ENCODE measurements at places on chromosomes 12 and 14.
A peak's percentile ranks its signal among the peaks of the same experiment; 100 is the strongest.

- no peak for DNase-seq
Observed at GRCh38 chr12:89314060-89314761, 38.1 kb downstream of the DUSP6 start.

GRCh38 chr14:75274899-75275569, 3.6 kb upstream of the FOS start:
- no peak for DNase-seq

DNA sequence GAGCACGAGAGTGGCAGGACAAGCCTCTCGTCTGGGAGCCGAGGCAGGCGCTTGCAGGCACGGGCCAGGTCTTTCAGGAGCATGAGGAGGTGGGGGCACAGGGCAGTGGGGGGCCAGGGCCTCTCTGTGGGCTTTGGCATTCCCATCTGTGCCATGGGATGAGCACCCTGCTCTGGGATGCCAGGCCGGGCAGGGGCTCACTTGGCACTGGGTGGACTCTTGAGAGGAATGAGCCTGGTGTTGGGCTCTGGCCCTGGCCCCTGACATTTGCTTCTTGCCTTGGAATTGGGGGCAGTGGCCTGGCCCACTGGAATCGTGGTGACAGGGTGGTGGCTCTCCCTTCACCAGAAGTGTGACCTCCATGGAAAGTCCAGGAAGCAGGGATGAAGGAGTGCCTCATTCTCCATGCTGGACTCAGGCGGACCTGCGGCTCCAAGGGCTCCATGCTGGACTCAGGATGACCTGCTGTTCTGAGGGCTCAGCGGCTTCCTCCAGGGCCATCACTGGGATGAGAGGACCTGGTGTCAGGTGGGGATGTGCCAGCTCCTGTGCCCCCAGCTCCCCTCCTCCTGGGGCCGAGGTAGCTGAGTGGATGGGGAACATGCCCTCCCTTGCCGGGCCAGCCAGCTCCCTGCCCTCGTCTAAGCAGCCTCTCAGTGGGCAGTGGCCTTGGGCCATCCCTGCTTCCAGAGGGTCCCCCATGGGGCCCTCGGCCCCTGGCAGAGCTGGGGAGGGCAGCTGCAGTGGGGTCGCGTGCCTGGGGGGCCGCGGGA, 220.3 kb downstream of the KIF26A start:
- DNase-seq = peak; percentile 11

DNA sequence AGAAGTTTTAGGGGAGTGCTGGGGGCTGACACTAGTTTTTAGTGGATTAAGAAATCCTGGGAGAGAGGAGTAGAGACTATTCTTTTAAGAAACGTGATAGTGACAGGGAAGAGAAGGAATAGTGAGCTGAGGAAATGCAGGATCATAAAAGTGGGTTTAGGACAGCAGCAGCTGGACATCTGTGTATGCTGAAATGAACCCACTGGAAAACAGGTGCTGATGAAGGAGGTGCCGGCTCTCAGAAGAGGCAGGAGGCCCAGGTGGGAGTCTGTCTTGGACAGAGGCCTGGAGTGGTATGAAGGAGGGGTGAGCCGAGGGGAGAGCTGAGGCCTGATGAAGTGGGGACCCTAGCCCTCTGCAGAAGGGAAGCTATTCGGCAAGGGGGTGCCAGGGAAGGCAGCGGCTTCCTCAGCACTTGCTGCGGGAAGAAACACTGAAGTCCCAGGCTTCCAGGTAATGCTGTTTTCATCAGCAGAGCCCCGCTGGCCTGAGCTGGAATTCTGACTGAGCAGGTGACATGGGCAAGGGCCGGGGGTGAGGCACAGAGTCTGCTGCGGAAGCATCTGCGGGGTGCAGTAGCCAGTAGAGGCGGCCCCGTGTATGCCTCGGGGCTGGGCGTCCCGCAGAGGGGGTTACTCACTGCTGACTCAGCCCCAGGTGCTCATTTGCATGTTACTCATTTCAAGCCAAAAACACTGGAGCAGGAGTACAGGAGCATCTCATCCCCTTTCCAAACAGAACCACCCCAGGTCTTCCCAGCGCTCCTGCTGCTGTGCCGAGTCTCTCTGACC, 89.7 kb downstream of the TMCC3 start:
- DNase-seq = no peak

DNA sequence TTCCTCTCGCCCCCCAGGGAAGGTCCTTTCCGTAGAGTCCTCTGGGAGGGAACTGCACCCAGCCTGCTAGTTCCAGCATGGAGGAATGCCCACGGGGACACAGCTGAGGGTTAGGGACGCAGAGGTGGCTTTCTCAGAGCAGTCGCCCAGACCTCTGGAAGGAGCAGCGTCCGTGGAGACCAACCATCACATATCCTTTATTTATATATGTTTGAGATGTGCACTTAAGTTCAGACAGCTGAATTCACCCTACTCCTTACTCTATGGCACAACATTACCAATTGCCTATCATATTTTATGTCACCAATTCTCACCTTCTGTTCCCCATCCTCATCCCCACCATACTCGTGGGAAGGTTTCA, 305.6 kb upstream of the DIO3 start:
- no peak for DNase-seq

- peak; percentile 67 for DNase-seq
Observed at GRCh38 chr14:104795781-104796686, 486 bp upstream of the AKT1 start.

DNA sequence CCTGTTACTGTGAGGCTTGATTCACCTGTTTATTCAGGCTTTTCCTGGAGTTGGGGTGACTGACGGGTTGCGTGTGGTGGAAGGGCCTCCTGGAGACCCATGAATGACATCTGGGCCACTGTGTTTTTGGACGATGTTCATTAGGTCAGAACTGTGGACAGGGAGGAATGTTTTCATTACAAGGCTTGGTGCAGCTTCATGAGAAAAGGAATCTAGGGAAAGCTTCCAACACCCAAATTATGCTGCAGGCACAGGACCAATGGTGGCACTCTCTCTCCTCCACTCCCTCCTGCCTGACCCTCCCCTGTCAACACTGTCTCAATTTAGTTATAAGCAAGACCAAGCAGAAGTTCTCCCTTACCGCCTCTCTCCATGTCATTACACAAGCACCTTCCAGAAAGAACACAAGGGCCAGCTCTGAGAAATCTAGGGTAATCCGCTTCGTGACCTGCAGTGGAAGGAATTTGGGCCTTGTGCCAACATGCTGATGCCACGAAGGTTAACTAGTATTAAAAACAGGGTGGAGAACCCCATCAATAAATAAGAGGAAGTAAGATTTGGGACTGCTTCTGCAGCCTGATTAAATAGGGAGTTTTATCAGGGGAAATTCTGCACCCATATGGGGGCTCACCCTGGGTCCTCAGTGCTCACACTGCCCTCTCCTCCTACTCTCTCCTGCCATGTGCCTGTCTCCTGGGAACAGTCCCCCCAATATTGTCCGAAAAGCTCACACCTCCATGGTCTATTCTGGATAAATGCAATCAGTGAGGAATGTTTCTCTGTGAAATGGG, 200.3 kb downstream of the KTN1 start:
- no peak for DNase-seq

- DNase-seq = no peak
Observed at GRCh38 chr14:102196039-102196901, 56.6 kb downstream of the WDR20 start.

- no peak for DNase-seq
Observed at GRCh38 chr12:56517854-56518253, 3.8 kb upstream of the RBMS2 start.

GRCh38 chr12:115709540-115710011, 567.9 kb downstream of the MED13L start:
- no peak for DNase-seq

DNA sequence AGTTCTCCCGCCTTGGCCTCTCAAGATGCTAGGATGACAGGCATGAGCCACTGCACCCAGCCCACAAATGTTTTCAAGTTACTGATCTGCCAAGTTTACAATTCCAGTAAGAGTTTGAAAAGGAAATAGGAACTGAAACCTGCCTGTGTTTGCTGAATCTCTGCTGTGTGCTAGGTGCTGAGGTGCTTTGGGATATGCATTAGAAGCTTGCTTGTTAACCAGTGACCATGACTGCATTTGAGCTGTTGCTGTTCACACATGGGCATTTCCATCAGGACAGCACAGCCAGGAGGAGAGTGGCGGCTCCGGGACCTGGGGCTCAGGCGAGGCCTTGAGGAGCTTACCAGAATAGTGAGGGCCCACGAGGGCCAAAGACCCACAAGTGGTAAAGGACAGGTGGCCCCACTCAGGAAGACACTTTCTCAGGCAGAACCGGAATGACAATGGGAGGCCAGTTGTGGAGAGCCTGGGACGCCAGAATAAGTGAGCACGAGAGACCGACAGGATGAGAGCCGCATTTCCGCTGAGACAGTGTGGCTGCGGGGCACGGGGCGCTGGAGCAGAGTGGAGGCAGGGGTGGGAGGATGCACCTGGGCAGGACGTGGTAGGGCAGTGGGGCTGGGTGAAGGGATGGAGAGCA, 54.5 kb upstream of the MMP17 start:
- no peak for DNase-seq

DNA sequence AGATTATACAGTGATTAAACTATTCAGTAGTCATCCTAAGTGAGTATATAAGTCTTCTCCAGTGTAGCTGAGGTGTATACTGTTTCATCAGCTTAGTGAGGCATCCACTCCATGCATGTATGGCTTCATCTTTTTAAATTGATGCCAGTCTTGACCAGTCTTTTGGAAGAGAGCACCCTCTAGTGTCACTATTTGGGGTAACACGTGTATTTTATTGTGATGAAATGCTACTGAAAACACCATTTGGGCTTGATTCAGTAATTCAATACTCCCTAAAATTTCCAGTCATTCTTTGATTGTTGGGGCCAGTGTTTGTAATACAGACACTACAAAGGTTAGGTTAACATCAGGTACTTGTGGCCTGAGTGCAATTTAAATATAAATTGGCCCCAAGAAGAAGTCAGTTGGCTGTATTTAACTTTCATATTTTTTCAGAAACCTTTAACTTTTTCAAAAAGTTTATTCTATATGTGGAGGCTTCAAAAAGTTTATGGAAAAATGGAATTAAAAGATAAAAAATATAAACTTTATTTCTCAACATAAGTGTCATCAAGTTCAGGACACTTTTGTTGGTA, 35.3 kb downstream of the MIPOL1 start:
- no peak for DNase-seq

DNA sequence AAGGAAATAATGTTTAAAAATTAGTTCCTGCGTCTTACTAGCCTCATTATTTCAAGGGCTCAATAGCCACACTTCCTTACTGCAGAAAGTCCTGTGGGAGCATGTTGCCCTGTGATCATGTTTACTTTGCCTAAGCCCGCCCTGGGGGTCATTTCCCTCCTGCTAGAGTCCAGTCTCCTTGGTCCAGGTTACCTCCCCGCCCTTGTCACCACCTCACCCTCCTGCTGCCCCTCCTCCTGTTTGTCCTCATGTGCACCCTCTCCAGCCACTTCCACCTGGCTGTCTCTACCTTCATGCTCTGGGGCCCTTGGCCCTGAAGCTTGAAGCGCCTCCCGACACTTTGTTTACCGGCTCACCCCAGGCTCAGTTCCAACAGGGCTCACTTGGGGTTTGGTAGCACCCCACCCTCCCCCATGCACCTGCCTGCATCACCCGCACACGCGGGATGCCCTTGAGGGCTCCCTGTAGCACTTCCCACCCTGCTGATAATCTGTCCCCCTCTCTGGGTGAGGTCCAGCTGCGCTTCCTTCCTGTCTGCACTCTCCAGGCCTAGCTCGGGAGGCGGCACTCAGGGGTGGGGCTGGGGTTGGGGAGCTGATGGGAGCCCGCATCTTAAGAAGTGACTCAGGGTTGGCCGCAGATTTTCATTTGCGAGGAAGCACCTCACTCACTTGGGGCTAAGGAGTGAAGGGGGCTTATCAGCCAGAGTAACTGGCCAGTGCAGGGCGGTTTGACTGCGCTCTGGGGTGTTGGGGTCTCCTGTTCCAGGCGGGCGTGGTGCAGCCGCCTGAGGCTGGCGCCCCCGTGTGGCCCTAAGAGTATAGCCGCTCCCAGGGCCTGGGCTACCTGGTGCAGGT, 40.1 kb downstream of the SMIM41 start:
- DNase-seq = peak; percentile 30

GRCh38 chr12:91817517-91817916, 328.1 kb downstream of the BTG1 start:
- DNase-seq = no peak

DNA sequence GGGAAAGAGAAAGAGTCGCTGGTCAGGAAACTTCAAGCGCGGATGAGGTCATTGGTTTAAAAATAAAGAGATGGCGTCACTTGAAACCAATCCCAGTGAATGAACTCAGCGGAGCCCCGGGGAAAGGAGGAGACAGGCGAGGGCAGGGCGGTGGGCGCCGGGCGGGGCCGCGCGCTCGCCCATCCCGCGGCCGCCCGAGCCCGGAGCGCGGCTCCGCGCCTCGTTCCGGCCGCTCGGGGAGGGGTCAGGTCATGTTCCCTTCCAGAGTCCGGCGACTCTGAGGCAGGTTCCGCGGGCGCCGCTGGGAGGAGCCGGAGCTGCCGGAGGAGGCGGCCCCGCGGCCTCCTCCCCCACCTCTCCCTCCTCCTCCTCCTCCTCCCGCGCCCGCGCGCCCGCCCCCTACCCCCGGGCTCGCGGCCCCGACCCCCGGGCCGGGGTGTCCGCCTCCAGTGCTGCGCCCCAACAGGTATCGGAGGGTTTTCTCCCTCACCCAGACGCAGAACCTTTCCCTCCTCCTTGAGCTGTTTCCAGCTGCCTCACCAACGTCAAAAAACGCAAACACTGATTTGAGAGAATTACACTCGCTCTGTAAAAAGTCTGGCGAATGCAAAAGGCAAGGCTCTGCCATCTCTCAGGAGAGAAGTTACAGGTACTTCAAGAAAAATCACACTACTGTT, at the start of gene DUSP16:
Gene DUSP16 (minus strand): TSS at position 279 of the 677 bp plus-strand sequence. CDS start 41,765 bp downstream, outside the sequence.
- peak; percentile 70 for DNase-seq

GRCh38 chr12:89899651-89900050, 191.0 kb upstream of the ATP2B1 start:
- no peak for DNase-seq

DNA sequence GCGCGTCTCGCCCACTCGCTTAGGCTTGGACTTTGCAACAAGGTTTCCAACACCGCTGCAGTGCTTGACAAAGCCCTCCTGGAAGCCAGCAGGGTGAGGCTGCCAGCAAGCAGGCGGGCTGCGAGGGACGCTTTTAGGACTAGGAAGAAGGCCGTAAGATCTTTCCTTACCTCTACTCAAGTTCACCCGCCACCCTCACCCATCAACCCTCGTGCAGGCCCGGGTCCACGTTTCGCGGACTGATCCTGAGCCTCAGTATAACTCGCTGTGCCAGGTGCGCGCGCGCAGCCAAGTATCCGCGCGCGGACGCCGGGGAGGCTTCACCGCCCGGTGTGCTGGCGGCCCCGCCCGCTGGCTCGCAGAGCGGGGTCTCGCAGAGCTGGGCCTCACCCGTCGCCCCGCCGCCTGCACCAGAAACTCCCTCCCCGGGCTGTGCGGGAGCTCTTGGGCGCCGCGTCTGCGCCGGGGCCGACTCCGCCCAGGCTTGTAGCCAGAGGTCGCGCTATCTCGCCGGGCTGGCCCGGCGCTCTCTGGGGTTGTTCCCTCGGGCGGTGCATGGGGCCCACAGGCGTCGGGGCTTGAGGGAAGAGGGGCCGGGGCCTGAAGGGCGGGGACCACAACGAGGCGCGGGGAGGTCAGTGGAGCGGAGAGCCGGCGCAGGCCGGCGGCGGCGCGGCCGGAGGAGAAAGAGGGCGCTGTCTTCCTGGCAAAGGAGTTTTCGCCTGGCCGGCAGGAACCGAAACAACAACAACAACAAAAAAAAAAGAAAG, 7.6 kb upstream of the SIX1 start:
- no peak for DNase-seq

All from activated CD8-positive, alpha-beta memory T cell treated with anti-CD3 and anti-CD28 coated beads, Interleukin-2, amount 50 U/mL, for 4 hours (primary cell).